ENCODE measurements at places on chromosomes 1 and 21. TPM values are rescaled to one million over a fixed set of nuclear protein-coding genes. Genes with fewer than 3 reads are reported as not detected.

GRCh38 chr1:29736582-29737188 lies 500.4 kb downstream of the PTPRU start:
- peak; percentile 26 for DNase-seq

LHX8 gene
- polyA plus RNA-seq = not detected

DNA sequence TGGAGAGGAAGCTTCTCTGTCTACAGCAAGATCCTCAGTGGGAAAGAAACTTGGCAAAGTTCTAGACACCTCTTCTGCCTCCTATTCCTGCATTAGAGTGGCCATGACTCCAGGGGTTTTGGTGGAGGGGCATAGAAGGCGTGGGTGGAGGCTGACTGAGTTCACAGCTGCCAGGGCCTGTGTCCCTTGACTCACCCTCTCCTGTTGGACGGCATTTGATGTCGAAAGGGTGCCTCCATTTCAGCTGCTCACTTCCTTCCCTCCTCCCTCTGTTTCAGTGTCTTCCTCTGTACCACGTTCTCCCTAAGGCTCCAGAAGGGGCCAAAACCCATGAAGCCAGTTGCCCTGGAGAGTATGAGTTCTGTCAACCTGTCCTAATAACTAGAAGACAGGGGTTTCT lies 632 bp downstream of the TMEM79 start:
- no peak for DNase-seq

FMO3 gene
- not detected for polyA plus RNA-seq

CZIB gene
- 48.8 TPM for polyA plus RNA-seq

WDR47 gene
- polyA plus RNA-seq = 54.7 TPM

GRCh38 chr1:76644139-76644538 lies 223.1 kb upstream of the ST6GALNAC5 start:
- DNase-seq = no peak

- no peak for DNase-seq
Observed at GRCh38 chr1:172903581-172904220, 147.0 kb downstream of the TNFSF18 start.

GRCh38 chr1:216425577-216425976 lies 2.3 kb upstream of the USH2A start:
- DNase-seq = no peak

GRCh38 chr1:8259498-8260290 lies 58.2 kb upstream of the SLC45A1 start:
- DNase-seq = no peak

TMEM51 gene
- 12.9 TPM for polyA plus RNA-seq

OR2T11 gene
- polyA plus RNA-seq = not detected

GRCh38 chr1:187949567-187949966 lies 1120.8 kb downstream of the PLA2G4A start:
- no peak for DNase-seq

DNA sequence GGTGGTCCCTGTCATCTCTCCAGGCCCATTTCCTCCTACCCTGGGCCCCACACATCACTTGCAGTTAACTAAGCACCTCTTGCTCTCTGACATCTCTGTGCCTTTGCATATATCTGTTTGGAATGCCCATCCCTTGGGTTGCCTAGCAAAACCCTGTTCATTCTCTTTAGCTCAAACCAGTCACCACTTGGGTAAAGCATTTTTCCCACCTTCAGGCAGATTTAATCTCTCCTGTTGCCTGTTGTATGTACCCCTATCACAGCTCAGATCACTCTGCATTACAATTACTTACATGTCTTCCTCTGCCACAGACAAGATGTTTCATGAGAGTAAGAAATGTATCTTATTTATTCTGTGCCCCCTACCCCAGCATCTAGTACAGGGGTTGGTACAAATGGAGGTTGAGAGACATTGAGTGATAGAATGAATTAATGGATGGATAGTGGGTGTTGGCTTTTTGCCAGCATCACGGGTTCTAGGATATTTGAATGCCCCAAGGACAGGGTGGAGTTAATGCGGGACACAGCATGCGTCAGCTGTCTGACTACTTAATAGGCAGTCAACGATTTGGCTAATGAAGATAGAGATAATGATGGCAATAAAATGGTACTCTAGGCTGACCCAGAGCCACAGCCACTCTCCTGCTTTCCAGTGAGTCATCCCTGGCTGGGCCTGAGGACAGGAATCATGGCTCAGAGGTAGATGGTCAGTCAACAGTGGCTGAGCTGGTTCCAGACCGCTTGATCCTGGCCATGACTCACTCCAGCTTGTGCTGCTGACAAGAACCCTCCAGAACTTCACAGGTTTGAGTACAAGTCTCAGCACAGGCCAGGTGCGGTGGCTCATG lies 6.5 kb downstream of the NR0B2 start:
- peak; percentile 83 for DNase-seq

DNA sequence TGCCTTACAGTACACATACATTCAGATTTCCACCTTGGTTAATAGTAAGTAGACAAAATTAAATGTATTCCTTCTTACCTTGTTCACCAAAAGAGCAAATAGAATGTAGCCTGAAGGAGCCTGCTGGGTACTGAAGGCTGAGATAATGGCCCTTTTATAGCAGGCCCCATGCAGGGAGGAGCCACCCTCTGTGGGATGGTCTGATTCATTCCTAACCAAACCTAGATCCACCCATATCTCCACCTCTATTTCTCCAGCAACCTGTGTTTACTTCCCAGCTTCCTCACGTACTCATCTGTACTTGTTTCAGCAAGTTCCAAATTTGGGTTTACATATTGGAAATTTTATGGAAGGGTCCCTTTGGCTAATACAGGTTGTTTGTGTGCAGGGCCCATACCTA lies at the start of gene FLG:
FLG (minus strand) TSS at position 129 of the 400 bp plus-strand sequence. CDS start 9,783 bp downstream, outside the sequence.
- DNase-seq = no peak

DNA sequence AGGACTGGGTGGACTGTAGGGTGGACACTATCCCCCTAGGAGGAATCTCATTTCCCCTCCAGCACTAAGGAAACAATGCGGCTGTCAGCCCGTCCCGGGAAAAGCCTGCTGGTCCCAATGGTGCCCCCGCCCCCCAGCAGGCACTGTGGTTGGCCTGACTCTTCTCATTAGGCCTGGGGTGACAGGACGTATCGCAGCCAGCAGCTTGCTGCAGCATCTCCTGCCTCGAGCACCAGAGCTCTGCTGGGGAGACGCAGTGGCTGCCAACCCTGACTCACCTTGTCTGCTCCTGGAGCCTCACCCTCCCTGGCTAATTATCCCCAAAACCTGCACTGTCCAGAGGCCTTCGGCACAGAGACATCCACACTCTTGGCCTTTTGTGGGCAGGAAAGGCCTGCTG lies 115.1 kb upstream of the GJB5 start:
- DNase-seq = no peak

DNA sequence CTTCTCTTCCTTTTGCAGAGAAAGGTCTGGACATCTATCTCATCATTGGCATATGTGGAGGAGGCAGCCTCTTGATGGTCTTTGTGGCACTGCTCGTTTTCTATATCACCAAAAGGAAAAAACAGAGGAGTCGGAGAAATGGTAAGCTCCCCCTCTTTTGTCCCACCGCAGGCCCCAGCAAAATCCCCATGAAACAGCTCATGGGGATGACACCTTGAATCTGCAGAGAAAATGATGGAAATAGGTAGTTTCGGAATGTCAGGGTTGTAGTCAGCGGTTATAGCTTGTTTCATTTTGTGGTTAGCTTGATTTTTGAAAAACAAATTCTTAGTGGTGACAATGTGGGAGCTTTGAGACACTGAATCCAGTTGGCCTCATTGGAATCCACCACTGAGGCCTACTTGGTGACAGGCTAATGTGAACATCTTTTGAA lies 10.3 kb downstream of the CD2 start:
- DNase-seq = no peak

GRCh38 chr21:44082648-44083440 lies 24.4 kb upstream of the PWP2 start:
- DNase-seq = peak; percentile 9

GRCh38 chr1:117060441-117061317 lies 553 bp downstream of the TTF2 start:
- no peak for DNase-seq

- no peak for DNase-seq
Observed at GRCh38 chr1:24775916-24776315, 30.7 kb downstream of the CLIC4 start.

EXO5 gene
- polyA plus RNA-seq = 8.6 TPM

- DNase-seq = no peak
Observed at GRCh38 chr1:95095833-95096217, 21.3 kb upstream of the TLCD4 start.

DNA sequence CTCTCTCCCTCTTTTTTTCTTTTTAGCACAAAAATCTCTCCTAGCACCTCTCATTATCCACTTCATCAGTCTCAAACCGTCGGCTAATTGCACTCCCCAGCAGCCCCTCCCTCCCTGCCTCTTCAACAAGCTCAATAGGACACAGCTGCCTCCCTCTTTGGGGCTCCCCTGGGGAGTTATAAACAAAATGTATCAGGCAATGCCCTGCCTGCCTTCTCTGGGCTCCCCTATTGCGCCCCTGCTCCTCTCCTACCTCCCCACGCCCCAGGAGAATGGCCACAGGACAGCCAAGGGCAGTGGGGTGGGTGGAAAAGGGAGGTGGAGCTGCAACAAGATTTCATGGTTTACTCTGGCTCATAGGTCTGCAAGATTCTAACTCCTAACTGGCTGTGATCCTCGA lies 147.1 kb upstream of the GRIK3 start:
- DNase-seq = no peak

DNA sequence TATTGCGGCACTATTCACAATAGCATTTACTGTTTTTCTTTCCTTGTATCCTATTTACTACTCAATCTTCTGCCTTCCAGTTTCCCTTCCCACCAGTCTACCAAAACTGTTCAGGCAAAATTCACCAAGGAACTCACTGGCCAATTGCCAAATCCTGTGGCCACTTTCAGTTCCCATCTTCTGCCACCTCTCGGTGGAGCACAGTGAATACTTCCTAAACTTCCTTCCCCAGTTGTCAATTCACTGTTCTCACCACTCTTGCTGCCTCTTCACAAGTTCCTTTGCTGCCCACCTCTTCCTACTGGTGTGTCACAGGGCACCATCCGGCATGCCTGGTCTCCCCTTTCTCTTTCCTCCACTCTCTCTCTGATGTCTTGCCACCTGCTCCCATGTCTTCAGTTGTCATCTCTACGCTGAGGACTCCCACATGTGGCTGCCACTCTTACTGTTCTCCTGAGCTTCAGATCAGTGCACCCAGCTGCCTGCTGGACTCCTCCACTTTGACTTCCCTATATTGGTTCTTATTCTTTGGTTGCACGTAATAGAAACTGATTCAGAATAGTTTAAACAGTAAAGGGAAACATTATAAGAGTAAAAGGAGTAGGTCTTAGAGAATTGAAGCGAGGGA lies 114.4 kb downstream of the PIK3R3 start:
- no peak for DNase-seq

- DNase-seq = no peak
Observed at GRCh38 chr1:205577874-205578658, 53.7 kb downstream of the ELK4 start.

CLEC20A gene
- polyA plus RNA-seq = not detected

DNA sequence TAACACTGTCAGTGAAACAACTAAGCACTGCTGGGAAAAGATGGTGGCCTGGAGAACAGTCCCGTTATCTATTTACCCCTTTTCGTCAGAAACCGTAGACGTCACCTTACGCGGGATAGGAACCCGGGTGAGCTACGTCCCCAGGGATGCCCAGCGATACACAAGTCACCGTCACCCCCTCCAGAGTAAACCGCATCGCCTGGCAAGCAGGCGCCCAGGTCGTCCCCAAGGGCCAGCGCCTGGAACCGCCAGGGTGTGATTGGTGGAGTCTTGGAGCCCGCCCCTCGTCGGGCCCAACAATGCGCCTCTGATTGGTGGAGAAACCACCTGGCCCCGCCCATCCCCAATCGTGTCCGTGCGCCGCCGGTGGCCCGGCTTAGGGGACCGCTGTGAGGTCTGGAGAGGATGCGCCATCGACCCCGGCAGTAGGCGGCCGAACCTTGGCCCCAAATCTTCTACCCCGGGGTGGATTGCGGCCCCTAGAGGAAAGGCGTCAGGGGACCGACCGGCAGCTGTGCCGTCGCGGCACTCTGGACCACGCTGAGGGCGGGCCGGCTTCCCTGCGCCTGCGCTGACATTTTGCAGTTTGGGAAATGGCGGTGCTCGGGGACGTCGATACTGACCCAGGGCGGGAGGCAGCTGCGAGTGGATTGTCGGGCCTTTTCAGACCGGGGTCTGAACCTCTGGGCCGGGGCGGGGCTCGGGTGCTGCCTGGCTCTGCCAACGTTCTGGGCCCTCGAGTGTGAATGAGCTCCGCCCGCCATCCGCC lies 34.4 kb downstream of the SLC2A1 start:
- DNase-seq = no peak

C1orf122 gene
- polyA plus RNA-seq = 25.8 TPM

PRR9 gene
- 2.6 TPM for polyA plus RNA-seq

DNA sequence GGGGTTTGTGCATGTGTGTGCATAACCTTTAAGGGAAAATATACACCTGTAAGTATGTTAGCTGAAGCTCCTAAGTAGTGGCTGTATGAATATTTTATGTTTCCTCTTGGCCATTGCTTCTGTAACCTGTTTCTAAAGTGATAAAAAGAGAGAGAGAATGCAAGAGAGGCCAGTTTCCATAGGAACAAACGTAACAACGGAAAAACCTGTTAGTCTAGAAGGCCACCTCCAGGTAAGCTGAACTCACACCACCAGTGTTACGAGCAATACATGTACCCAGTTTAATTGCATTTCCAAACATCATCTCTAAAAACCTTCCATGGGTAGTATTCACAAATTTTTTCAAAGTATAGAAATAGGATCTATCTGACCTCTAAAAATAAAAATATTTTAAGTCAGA lies 63.1 kb downstream of the PLPPR4 start:
- DNase-seq = no peak

UBL4B gene
- not detected for polyA plus RNA-seq

GSTM1 gene
- 13.5 TPM for polyA plus RNA-seq

DNA sequence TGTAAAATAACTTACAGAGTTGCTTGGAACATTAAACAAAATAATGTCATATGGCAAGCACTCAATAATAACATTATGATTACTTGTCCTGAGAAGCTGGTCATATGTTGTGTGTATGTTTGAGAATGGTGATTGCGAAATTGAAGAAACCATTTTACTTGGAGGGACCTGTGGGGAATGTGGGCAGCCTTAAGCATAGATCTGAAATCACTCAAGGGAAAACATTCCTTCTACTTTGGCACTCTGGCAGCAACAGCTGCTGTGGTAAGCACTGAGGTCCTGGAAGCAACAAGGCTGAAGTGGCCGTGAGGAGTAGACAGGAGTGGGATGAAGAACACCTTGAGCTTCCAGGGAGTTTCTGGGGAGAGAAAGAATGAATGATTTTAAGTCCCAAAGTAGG lies 165.4 kb upstream of the ADAMTS5 start:
- DNase-seq = no peak

DNA sequence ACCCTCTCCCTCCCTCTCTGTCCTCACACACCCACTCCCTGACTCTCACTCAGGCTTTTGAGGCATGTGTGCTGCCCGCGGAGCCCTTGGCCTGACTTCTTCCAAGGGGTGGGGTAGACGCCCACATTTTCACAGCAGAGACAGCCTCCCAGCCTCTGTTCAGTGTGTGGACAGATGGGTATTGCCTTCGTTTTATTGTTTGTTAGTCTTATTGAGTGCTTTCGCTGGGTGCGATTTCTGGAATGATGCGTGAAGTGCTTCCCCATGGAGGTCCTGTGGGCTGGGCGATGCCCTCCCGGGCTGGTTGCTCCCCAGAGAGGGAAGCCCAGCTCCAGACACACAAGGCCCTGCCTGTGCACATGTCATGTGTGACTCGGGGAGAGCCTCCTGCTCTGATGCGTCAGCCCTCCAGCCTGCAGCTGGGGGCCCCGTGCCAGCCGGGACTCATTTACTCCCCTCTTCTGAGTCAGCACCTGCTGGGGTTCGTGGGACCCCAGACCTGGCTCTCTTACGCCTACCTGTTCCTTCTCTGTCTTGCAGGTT lies 14.7 kb downstream of the PDXK start:
- DNase-seq = no peak

Measured in keratinocyte (primary cell).